ENCODE measurements at places on chromosomes 6 and 20.
A peak's percentile ranks its signal among the peaks of the same experiment; 100 is the strongest.

- DNase-seq = no peak
These were observed 13.6 kb upstream of the SLCO4A1 start for GRCh38 chr20:62628691-62629090.

DNA sequence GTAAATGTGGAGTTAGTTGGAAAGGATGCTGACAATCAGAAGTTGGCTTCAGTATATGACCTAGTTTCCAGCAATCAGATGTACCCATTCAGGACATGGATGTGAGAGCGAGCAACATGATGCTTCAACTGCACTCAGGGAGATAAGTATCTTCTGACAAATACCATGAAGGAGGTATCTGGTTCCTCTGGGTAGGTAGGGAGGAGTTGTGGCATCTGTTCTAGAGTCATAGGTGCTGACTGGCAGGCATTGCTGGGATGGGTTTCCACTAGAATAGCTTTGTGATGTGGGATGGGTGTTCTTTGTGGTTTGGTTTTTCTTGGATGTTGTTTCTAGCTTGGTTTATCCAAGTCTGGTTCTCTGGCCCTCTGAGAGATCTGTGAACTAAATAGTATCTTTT lies 3.9 kb upstream of the REV3L start:
- DNase-seq = no peak

DNA sequence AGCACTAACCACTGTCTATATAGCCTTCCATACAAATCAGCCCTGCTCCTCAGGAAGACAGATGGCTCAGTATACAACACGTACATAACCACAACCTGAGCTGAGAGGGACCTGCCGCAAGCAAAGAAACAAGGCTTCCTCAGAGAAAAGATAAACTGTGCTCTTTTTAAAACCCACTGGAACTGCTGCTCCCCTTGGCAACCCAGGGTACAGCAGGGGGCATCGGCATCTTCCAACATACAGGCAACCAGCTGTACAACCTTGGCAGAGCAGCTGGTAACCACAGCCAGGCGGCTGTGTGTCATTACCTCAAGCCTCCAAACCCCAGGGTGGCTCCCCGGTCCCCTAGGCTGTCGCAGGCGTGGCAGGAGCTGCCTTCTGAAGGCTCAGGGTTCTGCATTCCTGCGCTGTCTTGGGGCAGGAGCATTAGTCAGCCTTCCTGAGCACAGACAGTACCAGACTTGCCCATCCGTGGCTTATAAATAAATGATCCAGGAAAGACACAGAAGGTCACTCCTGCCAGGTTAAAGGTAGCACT lies 249.5 kb downstream of the ADGRG6 start:
- DNase-seq = peak; percentile 56

GRCh38 chr20:46367967-46368901 lies 38.2 kb downstream of the ELMO2 start:
- no peak for DNase-seq

DNA sequence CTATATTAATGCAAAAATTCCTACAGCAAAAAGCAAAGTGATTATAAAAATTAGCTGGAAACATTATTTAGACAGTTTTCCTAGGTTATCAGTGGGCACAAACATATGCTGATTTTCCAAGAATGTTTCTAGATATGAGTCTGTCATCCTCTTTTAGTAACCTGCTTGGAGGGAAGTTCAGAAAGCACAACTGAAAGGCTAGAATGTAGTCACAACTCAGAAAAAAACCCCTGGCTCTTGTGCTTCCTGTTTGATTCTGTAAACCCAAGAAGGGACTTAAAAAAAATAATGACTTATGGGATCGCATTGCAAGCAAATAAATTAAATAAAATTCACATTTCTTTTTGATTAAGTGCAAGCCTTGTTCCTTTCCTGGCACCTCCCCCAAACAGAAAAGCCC lies 708.4 kb upstream of the EPHA7 start:
- DNase-seq = no peak

- DNase-seq = no peak
These were observed 6.2 kb downstream of the TGM2 start for GRCh38 chr20:38158701-38159351.

GRCh38 chr20:38412877-38413577 lies 22.1 kb downstream of the SNHG17 start:
- no peak for DNase-seq

GRCh38 chr6:122754191-122754731 lies 25.3 kb upstream of the FABP7 start:
- DNase-seq = no peak

DNA sequence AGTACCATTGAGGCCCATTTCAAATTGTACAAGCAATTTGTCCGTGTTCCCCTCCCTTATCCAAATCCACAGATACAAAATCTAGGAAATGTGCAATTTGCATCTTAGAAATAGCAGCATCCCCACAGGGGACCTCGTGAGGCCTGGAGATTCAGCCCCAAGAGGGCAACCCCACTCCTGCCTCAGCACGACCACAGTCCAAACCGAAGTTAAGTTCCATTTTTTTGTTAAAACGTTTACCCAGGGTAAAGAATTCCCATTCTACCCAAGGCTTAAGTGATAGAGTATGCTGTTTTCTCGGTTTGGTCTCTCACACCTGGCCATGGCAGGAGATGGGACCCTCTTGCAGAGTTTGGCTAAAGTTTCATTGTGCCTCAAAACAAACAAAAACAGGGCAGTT lies 41.2 kb downstream of the PLCG1 start:
- no peak for DNase-seq

DNA sequence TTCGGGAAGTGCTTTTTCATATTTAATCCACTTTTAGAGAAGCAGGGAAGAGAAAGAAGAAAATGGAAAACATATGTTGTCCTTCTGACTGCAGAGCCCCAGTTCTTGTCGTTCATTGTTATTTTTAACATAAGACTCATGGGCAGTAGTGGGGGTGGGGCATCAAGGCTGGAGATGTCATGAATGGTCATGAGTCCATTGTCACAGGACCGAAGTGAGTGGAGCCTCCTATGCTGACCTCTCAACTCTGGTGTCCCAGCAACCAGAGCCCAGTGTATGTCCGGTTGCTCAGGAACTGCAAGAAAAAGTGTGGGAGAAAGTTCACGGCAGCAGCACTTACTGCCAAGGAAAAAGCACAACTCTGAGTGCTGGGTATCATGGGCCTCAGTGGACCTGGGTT lies 108.6 kb downstream of the BANF2 start:
- DNase-seq = no peak

- no peak for DNase-seq
These were observed 46.3 kb downstream of the CYP39A1 start for GRCh38 chr6:46606338-46606737.

- DNase-seq = peak; percentile 39
These were observed 1.5 kb downstream of the PABPC1L start for GRCh38 chr20:44911264-44911921.

GRCh38 chr20:52801628-52802006 lies 170.5 kb upstream of the TSHZ2 start:
- no peak for DNase-seq

DNA sequence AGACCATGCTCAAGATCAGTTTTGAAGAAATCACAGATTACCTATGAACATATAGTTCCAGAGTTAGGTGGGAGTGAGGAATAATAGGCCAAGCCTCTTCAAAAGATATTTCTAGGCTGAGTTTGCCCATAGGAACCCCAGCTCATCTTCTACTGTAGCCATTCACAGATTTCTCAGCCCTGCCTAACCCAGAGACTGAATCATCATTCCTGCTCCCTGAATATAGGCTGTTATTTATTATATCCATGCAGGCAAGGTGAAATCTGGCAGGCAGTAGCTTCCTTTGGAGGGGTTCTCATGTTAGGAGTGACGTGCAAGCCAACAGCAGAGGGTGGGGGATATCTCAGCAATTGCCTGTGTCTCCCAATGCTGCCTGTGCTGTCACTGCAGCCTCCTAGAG lies 25.6 kb upstream of the ADGRF4 start:
- no peak for DNase-seq

DNA sequence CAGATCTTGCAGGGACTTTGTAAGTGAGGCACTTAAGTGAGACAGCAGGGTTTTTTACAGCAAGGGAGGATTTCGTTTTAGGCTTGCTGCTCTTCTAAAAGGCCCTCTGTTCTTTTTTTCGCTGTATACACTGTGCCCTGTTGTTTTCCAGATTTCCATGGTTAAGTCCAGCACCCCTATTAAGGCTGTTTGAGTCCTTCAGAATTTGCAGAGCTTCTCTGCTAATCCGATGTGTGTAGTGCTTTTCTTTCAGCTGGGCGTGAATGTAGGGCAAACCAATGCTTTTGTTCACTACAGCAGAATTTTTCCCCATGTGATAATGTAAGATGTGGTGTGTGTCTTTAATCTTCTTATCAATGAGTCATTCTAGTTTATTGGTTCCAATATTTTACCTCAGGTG lies 200.5 kb upstream of the RREB1 start:
- no peak for DNase-seq

DNA sequence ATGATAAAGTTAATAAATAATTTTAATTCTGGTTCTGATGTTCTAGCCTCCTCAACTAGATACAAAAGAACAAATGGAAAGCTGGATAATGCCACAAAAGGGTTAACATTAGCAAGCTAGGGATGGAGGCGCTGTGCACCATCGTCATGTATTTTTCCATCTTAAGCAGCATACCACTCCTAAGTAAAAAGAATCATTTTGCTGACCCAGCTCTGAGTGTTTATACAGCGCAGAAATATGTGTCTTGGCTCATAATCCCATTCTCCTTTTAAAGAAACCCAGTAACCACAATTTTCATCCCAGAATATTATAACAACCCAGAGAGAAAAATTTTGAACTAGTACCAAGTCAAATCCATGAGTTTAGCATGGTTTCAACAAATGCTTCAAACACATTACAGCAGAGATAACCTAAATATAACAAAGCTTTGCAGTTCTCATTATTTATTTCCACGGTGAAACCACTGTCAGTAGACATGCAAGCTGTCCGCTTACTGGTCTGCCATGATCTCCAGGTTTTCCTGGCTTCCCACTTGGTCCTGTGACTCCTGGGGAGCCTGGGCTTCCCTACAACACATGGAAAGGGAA lies 111.1 kb downstream of the COL12A1 start:
- no peak for DNase-seq

GRCh38 chr6:21912151-21912832 lies 318.7 kb downstream of the SOX4 start:
- no peak for DNase-seq

- no peak for DNase-seq
These were observed 137.3 kb downstream of the AHI1 start for GRCh38 chr6:135360222-135360621.

GRCh38 chr6:127635091-127635490 lies 58.1 kb downstream of the C6orf58 start:
- no peak for DNase-seq

- DNase-seq = peak; percentile 39
These were observed 78.5 kb upstream of the PHACTR1 start for GRCh38 chr6:12637960-12638641.

GRCh38 chr20:32062776-32063170 lies 10.7 kb downstream of the HCK start:
- DNase-seq = no peak

- no peak for DNase-seq
These were observed 33.4 kb downstream of the NOL4L start for GRCh38 chr20:32551693-32552092.

- peak; percentile 23 for DNase-seq
These were observed 611 bp downstream of the EPB41L2 start for GRCh38 chr6:131062241-131063027.

- no peak for DNase-seq
These were observed 662.4 kb downstream of the EPHA7 start for GRCh38 chr6:92756912-92757311.

Data from activated naive CD4-positive, alpha-beta T cell treated with anti-CD3 and anti-CD28 coated beads, Interleukin-2, amount 50 U/mL, for 16 hours (primary cell).